ENCODE measurements at places on chromosomes 2 and 18. TPM values are rescaled to one million over a fixed set of nuclear protein-coding genes. Genes with fewer than 3 reads are reported as not detected.

The TNFRSF11A gene
- total RNA-seq, result 3.0 TPM

The CRYGB gene
- total RNA-seq, result 0.56 TPM

The IL1R2 gene
- 3.7 TPM for total RNA-seq

The PDE11A gene
- total RNA-seq, result 3.3 TPM

The IL1RL2 gene
- 0.31 TPM for total RNA-seq

The IGFBP5 gene
- 169 TPM for total RNA-seq

The C2orf66 gene
- total RNA-seq, result 1.2 TPM

Measured in testis (tissue), 5 donors.